ENCODE measurements at places on chromosomes 1 and 21.

GRCh38 chr21:39730418-39731157 lies 14.4 kb upstream of the IGSF5 start:
- no peak for DNase-seq

DNA sequence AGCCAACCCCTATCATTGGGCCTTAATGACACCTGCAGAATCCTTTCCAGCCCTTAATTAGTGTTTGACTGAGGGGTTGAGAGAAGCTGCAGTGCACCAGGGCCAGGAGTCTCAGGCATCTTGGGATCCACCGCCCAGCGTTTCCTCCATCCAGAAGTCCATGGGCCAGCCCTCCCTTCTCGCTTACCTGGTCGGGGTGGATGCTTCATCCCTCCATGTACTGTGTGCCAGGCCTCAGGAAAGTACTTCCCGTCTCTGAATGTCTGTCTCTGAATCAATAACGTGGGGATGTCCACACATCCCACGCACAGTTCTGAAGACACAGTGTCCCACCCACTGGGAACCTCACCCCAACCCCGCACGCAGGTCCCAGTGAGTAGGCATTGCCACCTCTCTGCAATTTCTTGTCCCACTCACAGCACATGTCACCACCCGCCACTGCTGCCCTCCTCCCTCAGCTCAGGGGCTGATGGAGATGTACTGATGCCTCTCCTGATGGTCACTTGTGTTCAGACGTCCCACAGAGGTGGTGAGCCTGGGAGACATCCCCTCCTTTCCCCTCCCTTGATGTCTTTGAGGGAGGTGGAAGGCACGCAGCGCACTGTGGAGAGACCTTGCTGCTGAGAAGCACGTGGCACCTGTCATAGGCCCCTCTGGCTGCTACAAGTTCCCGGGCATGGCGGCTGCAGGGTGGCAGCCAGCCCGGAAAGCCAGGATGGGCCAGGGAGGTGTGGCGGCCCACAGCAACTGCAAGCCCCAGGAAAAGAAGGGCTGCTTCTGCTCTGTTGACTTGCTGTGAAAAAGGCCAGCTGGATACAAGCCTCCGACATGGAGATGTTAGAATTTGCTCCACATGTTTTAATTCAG lies 29.4 kb upstream of the PRSS38 start:
- no peak for DNase-seq

GRCh38 chr1:87629673-87630072 lies 301.0 kb downstream of the LMO4 start:
- DNase-seq, result no peak

- DNase-seq, result no peak
Measured at GRCh38 chr1:197269053-197269452, 1.0 kb downstream of the CRB1 start.

GRCh38 chr1:3564921-3565831 lies 46.1 kb downstream of the MEGF6 start:
- peak; percentile 11 for DNase-seq

DNA sequence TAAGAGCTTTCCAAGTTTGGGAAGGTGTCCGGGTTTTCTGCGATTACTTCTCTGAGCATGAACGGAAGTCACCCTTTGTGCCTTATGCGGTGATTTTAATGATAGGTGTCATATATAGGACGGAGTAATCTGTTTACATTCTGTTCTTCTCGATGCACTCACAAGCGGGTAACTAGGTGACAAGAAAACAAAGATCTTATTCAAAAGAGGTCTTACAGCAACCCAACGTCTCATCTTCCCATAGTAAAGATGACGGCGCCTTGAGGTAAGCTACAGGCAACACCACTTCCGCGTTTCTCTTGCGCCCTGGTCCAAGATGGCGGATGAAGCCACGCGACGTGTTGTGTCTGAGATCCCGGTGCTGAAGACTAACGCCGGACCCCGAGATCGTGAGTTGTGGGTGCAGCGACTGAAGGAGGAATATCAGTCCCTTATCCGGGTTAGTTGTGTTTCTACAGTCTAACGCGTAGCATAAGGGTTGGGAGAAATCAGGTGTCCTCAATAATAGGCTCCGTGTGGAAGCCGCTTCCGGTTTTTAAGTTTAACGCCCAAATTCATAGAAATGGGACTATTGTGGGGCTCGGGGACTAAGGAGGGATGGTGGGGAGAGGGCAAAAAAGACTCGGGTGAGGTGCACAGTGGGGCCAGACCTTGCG lies at the start of gene UFC1:
Gene UFC1 (plus strand): TSS at position 297 of the 656 bp plus-strand sequence. CDS start 20 bp downstream, at position 317.
- DNase-seq, result peak; percentile 59

GRCh38 chr1:37449936-37450335 lies 24.4 kb upstream of the ZC3H12A start:
- no peak for DNase-seq

- DNase-seq, result no peak
Measured at GRCh38 chr1:183945428-183946319, 91.9 kb downstream of the COLGALT2 start.

- DNase-seq, result no peak
Measured at GRCh38 chr1:224302947-224303346, 27.0 kb downstream of the NVL start.

- DNase-seq, result no peak
Measured at GRCh38 chr1:7295946-7296345, 475.1 kb upstream of the VAMP3 start.

- DNase-seq, result no peak
Measured at GRCh38 chr1:66729523-66729922, 22.7 kb upstream of the DYNLT5 start.

GRCh38 chr1:78049396-78049795 lies 3.6 kb downstream of the GIPC2 start:
- DNase-seq, result no peak

GRCh38 chr1:208083715-208084085 lies 160.5 kb downstream of the PLXNA2 start:
- no peak for DNase-seq

DNA sequence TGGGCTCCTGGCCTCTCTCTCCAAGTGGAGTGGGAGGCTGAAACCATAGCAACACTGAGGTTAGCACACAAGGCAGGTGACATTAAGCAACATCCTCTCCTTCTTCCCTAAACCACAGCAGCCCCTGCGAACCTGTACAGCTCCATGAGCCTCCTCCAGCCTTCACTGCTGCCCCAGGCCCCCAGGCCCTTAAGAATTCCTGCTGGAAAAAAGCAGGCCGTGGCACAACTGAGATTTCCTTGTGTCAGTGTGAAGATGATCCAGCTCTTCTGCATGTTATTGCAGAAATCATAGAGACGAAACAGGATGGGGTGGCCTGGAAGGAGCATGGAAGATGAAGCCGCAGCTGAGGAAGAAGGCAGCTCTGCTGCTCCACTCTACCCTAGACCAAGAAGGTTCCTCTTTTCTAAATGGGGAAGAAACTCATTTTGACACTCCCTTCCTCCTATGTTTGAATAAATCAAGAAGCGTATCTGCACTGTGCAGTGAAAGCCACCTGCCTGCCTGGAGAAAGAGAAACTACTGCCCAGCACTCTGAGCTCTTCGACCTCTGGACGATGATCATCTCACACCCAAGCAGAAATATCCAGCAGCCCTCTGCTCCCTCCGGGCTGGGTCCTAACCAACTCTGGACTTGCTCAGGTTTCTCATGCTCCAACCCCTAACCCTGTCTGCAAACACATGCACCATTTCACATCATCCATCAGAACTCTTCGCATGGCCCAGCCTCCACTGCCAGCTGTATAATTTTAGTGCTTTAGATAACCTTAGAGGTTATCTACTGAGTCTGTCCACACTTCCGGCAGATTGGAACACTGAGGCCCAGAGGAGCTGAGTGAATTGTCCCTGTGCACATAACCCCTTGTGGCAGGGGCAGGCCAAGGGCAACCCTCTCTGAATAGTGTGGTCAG lies 20.7 kb downstream of the SH3BP5L start:
- no peak for DNase-seq

DNA sequence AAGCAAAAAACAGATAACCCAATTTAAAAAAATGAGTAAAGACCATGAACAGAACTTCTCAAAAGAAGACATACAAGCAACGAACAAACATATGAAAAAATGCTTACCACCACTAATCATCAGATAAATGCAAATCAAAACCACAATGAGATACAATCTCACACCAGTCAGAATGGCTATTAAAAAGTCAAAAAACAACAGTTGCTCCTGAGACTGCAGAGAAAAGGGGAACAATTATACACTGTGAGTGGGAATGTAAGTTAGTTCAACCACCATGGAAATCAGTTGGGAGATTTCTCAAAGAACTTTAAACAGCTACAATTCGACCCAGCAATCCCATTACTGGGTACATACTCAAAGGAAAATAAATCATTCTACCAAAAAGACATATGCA lies 131.6 kb downstream of the PTGER3 start:
- DNase-seq, result no peak

DNA sequence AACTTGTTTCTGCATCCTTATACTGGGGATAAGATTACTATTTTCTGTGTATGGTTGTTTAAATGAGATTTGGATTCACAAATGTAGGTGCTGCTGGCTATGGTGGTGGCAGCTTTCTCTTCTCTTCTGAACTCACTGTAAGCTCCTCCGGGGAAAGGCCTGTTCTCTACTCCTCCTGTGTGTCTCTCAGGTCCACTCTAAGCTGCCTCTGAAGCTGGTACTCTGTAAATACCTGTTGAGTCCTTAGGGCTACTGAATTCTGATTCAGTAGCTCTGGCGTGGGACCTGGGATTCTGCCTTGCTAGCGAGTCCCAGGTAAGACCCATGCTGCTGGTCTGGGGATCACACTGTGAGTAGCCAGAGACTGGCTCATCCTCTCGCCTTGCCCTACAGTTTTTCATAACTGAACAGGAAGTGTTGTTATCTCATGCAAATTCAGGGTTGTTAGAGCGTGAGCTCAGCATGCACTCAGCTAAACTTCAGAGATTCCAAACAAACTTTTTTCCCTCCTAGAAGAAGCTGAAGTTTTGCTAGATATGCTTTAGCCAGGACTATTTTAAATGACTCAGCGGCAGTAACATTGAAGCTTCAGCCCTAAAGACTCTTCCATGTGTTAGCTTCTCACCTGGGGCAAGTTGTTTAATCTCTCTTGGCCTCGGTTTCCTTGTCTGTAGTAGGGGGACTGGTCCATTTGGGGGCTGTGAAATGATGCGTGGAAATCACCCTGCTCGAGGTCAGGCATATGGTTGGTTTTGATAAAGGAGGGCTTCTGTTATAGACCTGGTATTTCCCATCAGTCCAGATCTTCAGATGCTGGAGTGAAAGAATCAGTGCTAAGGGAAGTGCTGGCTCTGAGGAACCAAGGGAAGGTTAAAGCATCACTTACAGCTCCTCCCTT lies 271.5 kb upstream of the TMEM51 start:
- DNase-seq, result no peak

GRCh38 chr21:44049182-44049581 lies 37.1 kb downstream of the TRAPPC10 start:
- DNase-seq, result no peak

DNA sequence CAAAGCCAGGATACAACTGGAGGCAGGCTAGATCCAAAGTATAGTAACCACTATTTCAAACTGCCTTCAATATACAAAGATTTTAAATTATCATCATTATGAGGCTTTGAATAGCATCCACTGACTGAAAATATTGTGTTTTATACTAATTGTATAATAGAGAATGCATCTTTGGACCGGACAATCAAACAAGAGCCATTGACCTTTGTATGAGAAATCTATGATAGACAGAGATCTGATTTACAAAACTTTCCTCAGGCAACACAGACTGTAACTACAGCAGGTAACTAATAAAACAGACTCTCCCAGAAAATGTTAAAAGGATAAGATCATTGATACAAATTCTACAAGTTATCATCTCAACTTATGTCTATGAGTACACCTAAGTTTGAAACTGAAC lies 152.9 kb downstream of the DENND1B start:
- no peak for DNase-seq

Data from activated T-helper 1 cell treated with anti-CD3 and anti-CD28 coated beads, Interleukin-2, amount 50 U/mL, for 16 hours (primary cell).